NCI-H345 (cell line): ENCODE measurements at places on chromosomes 2 and 18.

- peak; percentile 20 for DNase-seq
Observed at GRCh38 chr2:8058652-8059051, 623.2 kb upstream of the ID2 start.

DNA sequence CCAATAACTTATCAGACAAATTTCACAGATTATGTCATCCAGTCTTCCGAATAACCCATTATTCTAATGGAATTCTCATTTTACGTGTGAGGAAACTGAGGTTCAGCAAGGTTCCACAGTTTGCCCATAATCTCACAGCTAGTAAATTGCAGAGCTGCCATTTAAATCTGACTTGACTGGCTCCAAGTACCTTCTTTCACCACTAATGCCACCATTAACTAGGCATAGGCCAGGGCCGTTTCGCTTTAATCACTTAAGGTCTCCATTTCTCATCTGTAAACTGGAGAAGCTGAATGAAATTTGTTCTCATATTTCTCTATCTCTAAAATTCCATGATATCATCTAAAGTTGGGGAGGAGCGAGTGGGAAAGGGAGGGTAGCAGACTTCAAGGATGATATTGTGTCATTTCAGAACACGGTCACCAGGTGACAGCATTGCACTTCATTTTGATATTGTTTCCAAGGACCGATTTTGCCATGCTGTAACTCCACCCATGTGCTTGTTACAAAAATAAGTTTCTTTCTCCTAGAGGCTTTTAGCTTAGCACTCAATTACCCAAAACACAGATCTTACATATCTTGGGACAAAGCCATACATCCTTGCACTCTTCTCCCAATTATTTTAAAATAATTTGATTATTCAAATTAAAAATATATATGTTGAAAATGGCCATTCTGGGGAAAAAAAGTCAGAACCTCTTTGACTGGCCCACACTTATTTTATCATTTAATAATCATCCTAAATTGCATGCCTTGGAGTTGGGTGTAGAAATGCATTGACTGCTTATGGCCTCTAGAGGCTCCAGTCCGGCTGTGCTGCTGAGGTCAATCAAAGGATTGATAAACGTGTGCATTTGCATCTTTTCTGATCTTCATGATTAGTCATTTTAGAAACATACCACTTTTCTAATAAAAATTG lies 123.8 kb downstream of the AKAIN1 start:
- peak; percentile 69 for DNase-seq

DNA sequence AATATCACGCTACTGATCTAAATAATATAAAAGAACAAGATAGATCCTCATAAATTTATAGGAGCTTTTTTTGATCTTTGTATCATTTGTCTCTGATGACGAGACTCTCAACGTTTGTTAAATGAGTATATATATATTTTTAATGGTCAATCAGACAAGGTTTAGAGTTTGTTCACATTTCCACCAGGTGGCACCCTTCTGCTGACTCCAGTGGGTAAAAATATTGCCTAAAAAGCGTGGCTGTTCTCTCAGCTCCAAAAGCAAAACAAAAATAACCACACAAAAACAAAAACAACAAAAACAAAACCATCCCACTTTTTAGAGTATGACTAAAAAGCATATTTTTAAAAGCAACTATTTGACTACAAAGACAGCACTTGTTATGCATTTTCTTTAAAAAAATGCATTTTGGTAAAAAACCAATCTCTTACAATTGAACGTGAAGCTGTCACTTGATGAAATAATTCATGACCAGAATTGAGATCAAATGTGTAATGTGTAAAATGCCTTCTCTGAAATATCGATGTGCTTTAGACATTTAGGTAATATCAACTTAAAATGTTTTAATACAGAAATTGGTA lies 723.2 kb downstream of the DPP10 start:
- DNase-seq: no peak

- DNase-seq: no peak
Observed at GRCh38 chr2:33118651-33119050, 171.9 kb downstream of the LTBP1 start.

DNA sequence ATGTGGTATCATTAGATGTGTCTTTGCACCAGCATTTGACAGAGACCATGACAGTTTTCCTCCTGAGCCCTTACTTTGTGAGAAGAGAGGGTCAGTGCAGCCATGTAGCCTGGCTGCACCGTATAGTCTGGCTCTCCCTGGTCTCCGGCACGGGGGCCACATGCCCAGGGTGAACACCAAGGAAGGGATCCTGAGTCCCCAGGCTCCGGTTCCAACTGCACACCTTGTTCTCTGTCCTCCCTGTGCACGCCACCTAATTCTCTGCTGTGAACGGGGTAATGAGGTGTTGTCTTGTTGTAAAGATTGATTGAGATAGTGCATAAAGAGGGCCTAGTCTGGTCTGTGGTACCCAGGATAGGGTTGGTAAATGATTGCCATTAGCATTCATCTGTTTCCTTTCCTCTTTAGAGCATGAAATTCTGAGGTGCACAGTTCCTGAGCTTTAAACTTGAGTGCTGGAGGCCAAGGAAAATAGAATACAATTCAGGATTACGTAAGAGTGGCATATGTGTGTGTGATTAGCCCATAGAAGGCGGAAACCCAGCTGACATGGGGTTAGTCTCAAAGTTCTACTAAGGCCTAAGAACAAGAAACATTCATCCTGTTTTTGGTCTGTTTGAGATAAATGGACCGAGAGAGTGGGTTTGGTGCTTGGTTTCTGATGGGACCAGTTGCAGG lies 55.5 kb downstream of the NCK2 start:
- no peak for DNase-seq

DNA sequence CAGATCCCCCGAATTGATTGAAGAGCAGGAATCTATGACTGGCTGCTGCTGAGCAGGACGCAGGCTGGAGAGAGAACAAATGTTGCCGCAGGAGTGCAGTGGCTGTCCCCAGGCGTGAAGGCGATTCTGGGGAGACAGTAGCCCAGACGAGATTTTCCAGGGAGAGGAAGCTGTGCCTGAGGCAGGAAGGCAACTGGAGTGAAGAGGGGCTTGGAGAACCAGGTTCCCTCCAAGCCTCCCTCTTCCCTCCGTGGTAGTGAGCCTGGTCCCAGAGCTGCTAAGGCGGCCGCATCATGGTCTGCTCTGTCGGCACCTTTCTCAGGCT lies 1.3 kb upstream of the NPPC start:
- no peak for DNase-seq

DNA sequence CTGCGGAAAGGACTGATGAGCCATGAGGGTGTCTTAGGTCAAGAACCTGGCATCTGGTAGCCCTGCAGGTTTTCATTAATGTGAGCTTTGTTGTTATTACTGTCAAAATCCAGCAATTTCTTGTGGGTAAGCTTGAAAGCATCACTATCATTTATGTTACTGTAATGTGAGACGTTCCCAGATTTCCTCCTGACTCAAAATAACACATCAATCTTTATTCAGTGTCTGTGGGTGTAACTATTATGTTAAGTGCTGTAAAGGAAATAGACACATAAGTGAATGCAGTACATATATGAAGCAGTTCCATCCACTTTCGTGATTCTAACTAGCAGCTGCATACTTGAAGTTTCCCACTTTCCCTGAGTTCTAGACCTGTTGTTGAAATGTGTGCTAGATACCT lies 89.8 kb downstream of the FHOD3 start:
- no peak for DNase-seq

DNA sequence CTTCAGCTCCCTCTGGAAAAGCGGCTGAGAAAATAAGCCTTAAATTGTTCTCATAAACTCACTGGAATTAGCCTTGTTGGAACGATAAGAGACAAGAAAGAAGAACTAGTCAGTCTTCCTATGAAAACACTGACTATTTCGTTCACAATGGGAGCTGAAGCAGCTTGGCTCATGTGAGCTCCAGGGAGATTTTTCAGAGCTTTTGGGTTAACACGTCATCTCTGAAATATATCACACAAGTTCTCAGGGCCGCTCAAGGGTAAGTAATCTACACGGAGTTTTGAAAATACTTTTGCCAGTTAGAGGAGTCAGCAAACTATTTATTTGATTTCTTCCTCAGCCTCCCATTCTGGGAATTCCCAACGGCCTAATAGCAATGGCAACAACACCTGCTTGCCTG lies 316.2 kb upstream of the MGAT5 start:
- no peak for DNase-seq

- no peak for DNase-seq
Observed at GRCh38 chr2:156619021-156619539, 182.9 kb downstream of the GPD2 start.

- DNase-seq: no peak
Observed at GRCh38 chr2:49224426-49225010, 70.2 kb upstream of the FSHR start.

GRCh38 chr2:127564429-127565260 lies 29.2 kb downstream of the MYO7B start:
- DNase-seq: no peak

GRCh38 chr2:40256649-40257048 lies 195.2 kb downstream of the SLC8A1 start:
- DNase-seq: no peak

DNA sequence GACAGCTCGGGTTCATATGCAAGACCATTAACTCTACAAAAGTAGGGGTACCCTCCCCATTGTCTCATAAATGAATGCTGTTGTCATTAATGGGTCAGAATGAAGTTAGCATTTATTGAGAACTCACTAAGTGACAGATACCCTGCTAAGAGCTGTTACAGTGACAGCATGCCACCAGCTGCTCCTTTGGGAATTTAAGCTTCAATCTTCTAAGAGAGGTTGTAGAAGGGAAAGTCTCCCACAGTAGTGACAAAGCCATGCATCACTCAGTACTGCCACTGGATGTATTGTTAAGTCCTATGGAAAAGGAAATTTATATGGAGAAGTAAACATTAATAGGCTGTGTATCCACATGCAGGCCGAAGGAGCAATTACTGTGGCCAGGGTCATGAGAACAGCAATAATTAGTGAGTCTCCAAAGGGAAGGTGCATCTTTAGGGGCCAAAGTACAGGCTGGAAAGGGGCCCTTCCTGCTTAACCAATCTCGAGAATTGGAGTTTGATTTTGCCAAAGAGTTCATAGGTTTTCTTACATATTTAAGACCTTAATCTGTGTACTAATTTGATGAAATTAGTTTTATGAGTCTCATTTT lies 64.5 kb upstream of the FAM124B start:
- no peak for DNase-seq

DNA sequence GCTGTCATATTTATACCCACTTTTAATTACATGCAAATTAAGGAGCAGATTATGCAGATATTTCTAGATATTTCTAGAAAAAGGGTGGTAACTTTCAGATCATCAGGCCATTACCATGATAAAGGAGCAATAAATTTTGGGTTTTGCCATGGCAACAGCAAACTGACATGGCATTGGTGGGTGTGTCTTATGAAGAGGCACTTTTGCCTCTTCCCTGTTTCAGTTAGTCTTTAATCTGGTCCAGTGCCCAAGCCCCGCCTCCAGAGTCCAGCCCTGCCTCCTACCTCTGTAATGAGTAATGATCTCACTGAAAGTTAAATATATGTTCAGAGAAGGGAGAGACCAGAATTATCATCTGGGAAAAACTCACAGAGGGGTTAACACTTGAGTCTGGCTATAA lies 124.8 kb downstream of the SCG2 start:
- no peak for DNase-seq

DNA sequence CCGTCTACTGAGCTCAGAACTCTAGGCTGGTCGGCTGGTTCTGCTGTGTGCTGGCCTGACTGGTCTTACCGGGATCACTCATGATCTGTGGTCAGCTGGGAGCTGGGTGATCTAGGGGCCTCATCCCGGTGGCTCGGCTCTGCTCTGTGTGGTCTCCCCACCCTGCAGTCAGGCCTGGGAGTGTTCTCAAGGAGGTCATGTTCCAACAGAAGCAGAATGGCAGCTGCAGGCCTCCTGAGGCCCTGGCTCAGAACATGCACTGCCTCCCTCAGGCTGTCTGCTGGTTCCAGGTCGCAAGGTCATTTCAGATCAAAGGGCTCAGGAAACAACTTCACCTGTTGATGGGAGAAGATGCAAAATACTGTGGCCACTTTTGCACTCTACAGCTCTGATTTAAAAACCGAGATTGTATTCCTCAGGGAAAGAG lies 81.1 kb upstream of the RFX8 start:
- no peak for DNase-seq

GRCh38 chr2:226644399-226644865 lies 155.2 kb downstream of the IRS1 start:
- DNase-seq: no peak

GRCh38 chr2:134397146-134397896 lies 143.4 kb downstream of the MGAT5 start:
- DNase-seq: no peak

DNA sequence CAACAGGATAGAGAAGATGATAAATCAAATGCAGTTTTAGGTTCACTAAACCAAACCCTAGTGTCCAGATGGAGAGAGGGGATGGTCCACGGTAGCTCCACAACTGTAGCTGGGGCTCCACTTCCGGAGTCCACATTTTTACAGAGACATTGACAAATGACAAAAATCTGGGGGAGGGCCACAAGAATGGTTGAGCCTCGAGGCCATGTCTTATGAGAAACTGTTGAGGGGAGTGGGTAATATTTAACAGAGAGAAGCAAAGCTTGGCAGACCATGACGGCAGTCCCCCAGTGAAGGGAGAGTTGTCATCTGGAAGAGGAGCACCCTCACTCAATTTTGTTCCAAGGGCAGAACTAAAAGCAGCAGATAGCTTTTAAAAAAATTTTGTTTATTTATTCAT lies 17.6 kb upstream of the EPHA4 start:
- no peak for DNase-seq

- no peak for DNase-seq
Observed at GRCh38 chr2:14891546-14891945, 259.0 kb downstream of the LRATD1 start.

- no peak for DNase-seq
Observed at GRCh38 chr2:95316466-95317122, 19.4 kb downstream of the KCNIP3 start.

GRCh38 chr2:133643863-133644262 lies 75.6 kb upstream of the NCKAP5 start:
- DNase-seq: no peak

DNA sequence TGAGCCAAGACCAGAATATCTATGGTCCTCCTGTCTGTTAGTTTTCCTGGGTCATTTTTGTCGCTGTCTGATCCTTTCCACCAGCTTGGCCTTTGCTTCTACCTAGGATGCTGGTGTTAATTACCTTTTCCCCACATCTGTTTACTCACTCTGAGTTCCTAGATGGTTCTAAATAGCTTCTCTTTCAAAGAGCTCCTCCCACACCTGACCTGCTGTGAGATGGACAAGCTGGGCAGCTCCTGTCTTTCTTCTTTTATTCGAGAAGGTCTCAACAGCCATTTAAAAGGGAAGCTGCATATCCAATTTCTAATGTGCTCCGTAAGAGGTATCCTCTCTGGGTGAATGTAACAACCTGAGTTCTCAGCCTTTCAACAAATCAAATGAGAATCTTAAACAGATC lies 156.2 kb downstream of the HRH4 start:
- peak; percentile 86 for DNase-seq

DNA sequence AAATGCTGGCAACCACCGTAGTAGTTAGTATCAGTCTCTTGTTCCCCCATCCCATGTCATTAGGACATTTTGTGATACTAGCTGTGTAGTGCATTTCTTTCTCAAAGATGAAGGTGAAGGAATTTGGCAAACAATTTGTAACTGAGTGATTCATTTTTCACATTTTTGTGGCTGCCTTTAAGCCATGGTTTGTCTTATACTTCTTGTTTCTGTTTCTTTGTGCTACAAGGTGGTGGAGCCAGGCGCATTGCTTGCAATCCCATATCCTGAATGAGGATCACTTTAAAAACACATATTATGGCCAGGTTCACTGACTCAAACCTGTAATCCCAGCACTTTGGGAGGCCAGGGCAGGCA lies 40.6 kb downstream of the GPD2 start:
- DNase-seq: no peak
